ENCODE measurements at places on chromosomes 16 and 17. TPM values are rescaled to one million over a fixed set of nuclear protein-coding genes. Genes with fewer than 3 reads are reported as not detected.

DNA sequence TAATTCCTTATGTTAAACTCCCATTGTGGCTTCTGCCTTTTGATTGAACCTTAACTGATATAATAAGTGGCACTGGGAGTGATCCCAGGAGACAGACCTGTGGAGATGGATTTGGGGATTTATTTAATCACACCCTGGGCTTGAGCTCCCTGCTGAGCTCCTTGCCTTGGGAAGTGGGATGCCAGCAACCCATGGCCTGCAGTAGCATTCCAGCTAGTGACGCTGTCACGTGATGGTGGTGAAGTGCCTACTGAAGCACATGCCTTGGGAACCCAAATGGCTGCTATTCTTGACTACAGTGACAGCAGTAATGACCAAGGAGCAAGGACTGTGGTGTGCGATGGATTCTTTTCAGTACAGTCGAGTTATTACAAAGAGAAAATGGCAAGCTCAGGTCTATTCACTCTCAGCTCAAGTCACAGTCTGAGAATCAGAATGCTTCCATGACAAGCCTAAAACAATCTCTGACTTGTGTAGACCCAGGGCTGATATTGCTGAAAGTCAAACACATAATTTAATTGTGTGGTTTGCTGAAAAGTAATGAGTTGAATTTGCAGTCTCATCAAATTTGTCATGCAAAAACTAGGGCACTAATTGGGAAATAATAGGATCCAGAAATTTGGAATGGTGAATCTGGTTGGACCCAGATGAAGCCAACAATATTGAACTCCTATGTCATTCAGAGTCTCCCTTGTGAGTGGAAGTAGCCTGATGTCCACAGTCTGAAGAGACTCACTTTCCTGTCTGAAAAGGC lies 47.1 kb downstream of the BCL7C start:
- peaks cover 3% of the 10 kb centered on the region for H3K4me1 ChIP-seq
- H3K4me3 ChIP-seq = no peak overlapping the region
- H3K27me3 ChIP-seq = no peaks in the 10 kb centered on the region
- DNase-seq = no peak
- H3K36me3 ChIP-seq = no peaks in the 10 kb centered on the region
- no peak overlapping the region for H3K27ac ChIP-seq

RAB26 gene
- 3.6 TPM for total RNA-seq

COX10 gene
- 44.9 TPM for total RNA-seq

DNA sequence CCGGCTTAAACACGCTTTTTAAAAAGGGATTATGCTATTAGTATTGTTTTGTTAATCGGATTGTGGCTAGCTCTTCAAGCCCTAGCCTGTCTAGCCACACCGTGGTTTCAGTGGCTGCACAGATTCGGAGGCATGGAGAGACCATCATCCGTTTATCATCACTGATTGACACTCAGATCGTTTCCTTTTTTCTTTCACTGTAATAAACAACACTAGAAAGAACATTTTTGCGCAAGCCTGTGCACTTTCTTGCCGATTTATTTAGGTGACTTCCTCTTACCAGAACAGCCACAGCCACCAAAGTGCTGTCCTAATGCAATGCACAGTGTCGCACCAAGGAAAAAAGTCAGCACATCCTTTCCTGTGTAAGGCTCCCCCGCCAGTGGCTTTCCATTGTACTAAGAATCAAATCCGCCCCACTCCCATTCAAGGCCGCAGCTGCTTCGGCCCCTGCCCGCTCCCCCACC lies 78.2 kb downstream of the CRISPLD2 start:
- H3K36me3 ChIP-seq = no peaks in the 10 kb centered on the region
- H3K27ac ChIP-seq = no peak overlapping the region
- H3K4me1 ChIP-seq = no peaks in the 10 kb centered on the region
- H3K4me3 ChIP-seq = no peak overlapping the region
- H3K27me3 ChIP-seq = no peaks in the 10 kb centered on the region

DNA sequence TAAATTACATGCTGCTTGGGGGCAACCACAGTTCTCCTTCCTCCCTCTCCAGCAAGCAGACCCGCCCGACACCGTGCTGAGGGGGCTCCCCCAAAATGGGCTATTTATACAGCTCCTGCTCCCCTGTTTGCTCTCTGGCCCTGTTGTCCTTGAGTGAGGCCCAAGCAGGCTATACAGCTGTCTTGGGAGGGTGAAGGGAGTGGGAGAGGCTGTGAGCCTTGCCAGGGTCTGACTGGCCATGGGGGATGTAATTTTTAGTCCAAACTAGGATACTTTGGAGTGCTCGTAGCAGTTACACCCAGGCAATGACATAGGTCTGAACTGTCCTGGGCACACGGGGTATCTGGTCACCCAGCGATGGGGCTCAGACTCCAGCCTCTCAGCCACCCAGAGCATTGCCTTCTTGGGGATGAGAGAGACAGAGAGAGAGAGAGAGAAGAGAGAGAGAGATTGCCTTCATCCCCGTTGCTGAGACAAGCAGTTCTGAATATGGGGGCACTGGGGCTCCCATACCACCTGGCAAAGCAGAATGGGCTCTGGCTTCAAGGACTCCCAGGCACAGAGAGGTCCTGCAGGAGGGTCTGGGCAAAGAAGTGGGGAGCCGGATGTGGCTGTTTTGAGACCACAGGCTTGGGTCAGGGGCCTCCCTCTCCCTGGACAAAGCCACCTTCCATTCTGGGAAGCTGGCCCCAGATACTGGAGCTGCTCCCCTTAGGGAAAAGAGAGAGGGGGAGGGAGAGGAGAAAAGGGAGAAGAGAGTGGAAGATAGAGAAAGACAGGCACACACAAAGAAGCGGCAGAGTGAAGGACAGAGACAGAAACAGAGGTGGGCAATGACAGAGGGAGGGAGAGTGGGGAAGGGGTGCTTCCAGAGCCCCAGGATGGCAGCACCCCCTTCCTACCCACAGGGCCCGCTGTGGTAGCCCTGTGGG lies 10.7 kb upstream of the TMEM92 start:
- no peak for DNase-seq
- H3K27me3 ChIP-seq = no peaks in the 10 kb centered on the region
- H3K4me3 ChIP-seq = no peak overlapping the region

DNA sequence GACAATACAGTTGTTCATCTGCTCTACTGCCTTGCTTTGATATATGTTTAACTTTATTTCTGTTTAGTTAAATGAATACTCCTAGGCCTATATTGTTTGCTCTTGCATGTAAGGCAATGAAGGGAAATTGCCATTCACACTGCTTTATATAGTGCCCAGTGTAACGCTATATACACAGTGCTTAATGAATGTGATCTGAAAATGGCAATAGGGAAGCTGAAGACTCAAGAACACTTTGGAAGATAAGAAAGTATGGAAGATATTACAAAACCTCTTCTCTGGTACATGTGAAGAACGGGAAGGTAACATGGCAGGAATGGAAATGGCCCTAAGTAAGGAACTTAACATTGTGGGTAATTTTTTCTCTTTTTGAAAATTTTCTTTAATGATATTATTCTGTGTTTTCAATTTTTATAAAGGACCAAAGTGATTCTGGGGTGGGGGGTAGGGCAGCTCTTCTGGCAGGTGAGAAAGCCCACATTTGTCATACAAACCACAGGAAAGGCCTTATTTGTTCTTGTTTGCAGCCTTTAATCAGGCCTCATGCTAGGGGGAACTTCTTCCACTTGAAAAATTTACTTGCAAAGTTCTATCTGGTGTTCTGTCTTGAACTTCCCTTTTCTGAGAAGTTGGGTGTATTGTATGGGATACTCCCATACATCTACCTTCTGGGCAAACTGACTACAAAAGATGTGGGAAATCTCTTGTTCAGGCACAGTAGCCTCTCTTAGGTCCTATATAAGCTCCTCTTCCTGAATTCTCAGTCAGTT lies 100.8 kb upstream of the CORO6 start:
- H3K4me1 ChIP-seq = no peaks in the 10 kb centered on the region
- no peaks in the 10 kb centered on the region for H3K36me3 ChIP-seq
- DNase-seq = no peak

STH gene
- 1.3 TPM for total RNA-seq

MPP2 gene
- total RNA-seq = 25.1 TPM

DNA sequence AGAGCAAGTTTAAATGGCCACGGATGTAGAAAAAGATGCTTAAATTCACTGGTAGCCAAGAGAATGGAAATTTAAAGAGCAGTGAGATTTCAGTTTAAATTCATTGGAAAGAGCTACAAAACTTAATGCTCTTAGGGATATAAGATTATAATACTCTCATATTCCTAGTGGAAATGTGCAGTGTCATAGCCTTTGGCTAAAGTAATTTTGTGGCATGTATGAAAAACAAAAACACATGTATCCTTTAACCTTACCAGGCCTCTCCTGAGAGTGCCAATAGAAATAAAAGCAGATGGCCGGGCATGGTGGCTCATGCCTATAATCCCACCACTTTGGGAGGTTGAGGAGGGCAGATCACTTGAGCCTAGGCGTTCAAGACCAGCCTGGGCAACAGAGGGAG lies 289.2 kb downstream of the PHKB start:
- H3K4me3 ChIP-seq = no peak overlapping the region
- no peaks in the 10 kb centered on the region for H3K27me3 ChIP-seq
- H3K36me3 ChIP-seq = no peaks in the 10 kb centered on the region
- H3K27ac ChIP-seq = no peak overlapping the region

- no peaks in the 10 kb centered on the region for H3K36me3 ChIP-seq
- no peaks in the 10 kb centered on the region for H3K27me3 ChIP-seq
- DNase-seq = peak; percentile 79
- H3K27ac ChIP-seq = no peak overlapping the region
These were observed 68.8 kb downstream of the CMIP start for GRCh38 chr16:81513204-81514040.

GRCh38 chr17:27481327-27481726 lies 25.1 kb downstream of the KSR1 start:
- H3K4me1 ChIP-seq = no peaks in the 10 kb centered on the region
- no peak overlapping the region for H3K4me3 ChIP-seq
- no peak for DNase-seq
- H3K36me3 ChIP-seq = no peaks in the 10 kb centered on the region
- H3K27me3 ChIP-seq = no peaks in the 10 kb centered on the region

MYH8 gene
- 1.2 TPM for total RNA-seq

DNA sequence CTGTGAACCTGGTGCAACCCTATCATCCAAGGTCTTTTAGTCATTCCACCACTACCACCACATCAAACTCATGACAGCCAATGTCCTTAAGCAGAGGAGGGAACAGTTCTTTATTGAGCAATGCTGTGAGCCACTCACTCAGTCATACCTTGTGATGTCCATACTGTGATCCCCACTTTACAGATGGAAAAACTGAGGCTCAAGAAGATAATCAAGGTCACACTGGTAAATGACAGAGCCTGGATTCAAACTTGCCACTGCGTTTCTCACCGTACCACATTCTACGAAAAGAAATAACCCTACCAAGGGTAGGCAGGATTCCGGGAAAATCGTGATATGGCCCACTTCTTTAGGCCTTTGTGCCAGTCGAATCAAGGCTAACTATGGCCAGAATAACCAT lies 172.6 kb downstream of the CCT6B start:
- no peaks in the 10 kb centered on the region for H3K4me1 ChIP-seq
- no peaks in the 10 kb centered on the region for H3K27me3 ChIP-seq
- H3K4me3 ChIP-seq = no peak overlapping the region

GRCh38 chr17:27381007-27381501 lies 75.2 kb upstream of the KSR1 start:
- no peak overlapping the region for H3K27ac ChIP-seq
- peak; percentile 90 for DNase-seq
- no peak overlapping the region for H3K4me3 ChIP-seq
- no peaks in the 10 kb centered on the region for H3K27me3 ChIP-seq
- no peaks in the 10 kb centered on the region for H3K4me1 ChIP-seq
- H3K36me3 ChIP-seq = no peaks in the 10 kb centered on the region

DNA sequence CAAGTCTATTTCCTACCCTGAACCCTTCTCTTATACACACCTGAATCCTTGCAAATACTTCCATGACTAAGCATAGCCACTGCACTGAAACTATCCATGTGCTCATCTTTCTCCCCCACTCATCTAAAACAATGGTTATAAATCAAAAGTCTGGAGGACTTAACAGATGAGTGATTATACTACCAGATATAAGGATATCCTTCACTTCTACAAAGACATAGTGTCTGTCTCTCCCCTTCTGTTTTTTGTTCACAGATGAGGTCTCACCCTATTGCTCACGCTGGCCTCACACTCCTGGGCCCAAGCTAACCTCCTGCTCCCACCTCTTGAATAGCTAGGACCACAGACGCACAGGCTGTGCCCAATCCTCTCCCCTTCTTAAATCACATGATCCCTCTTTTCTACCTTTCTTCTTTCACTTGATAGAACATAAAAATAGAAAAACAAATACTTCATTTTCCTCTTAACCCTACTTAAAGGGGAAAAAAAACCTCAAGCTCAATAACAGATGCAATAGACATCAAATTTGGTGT lies 19.2 kb downstream of the CEP112 start:
- no peak for DNase-seq
- no peaks in the 10 kb centered on the region for H3K36me3 ChIP-seq
- H3K4me3 ChIP-seq = no peak overlapping the region

MT1H gene
- total RNA-seq = not detected

DNA sequence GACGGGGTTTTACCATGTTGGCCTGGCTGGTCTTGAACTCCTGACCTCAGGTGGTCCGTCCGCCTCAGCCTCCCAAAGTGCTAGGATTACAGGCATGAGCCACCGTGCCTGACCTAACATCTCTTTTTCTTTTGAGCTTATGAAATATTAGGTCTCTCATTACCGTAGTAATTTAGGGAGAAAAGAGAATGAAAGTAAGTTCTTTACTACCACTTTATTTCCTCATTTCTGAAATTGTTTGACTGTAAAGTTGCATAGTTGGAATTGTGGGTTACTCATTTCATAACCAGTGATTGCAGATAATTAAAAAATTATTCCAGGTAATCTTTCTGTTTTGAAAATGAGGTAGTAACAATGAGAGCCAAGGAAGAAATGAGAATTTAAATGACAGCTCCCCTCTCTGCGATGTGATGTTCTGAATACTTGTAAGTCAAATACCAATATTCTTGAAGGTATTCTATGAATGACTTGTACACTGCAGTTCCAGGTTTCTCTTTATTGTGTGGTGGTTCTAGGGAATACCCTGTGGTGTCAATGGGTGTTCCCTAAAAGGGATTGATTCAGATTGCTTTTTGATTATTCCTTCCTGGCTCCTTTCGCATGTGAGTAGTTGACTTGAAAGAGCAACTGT lies 28.3 kb downstream of the MAP2K4 start:
- no peaks in the 10 kb centered on the region for H3K27me3 ChIP-seq
- peaks cover 9% of the 10 kb centered on the region for H3K4me1 ChIP-seq
- no peak overlapping the region for H3K27ac ChIP-seq
- no peaks in the 10 kb centered on the region for H3K36me3 ChIP-seq
- no peak for DNase-seq

- H3K27me3 ChIP-seq = no peaks in the 10 kb centered on the region
- no peak overlapping the region for H3K4me3 ChIP-seq
- no peak overlapping the region for H3K27ac ChIP-seq
- peaks cover 13% of the 10 kb centered on the region for H3K4me1 ChIP-seq
These were observed 225.1 kb downstream of the SPECC1 start for GRCh38 chr17:20234276-20234675.

- no peak overlapping the region for H3K4me3 ChIP-seq
- H3K4me1 ChIP-seq = no peaks in the 10 kb centered on the region
- no peaks in the 10 kb centered on the region for H3K27me3 ChIP-seq
- H3K36me3 ChIP-seq = no peaks in the 10 kb centered on the region
- no peak for DNase-seq
These were observed 6.3 kb downstream of the GAN start for GRCh38 chr16:81321039-81321438.
